ENCODE measurements at places on chromosomes 6 and 20. TPM values are rescaled to one million over a fixed set of nuclear protein-coding genes. Genes with fewer than 3 reads are reported as not detected.

BTNL2 gene
- total RNA-seq: not detected

TULP1 gene
- total RNA-seq: not detected

BHLHE23 gene
- not detected for total RNA-seq

CTAGE9 gene
- total RNA-seq: not detected

HCK gene
- 6.3 TPM for total RNA-seq

LY6G5C gene
- 2.0 TPM for total RNA-seq

TRIM10 gene
- total RNA-seq: not detected

SLC22A2 gene
- total RNA-seq: not detected

XKR7 gene
- total RNA-seq: not detected

WFDC9 gene
- not detected for total RNA-seq

HLA-DPA1 gene
- 43.1 TPM for total RNA-seq

PCK1 gene
- total RNA-seq: not detected

LTB gene
- total RNA-seq: 17.7 TPM

- DNase-seq: no peak
These were observed 43.5 kb upstream of the PCMTD2 start for GRCh38 chr20:64211874-64212658.

GRCh38 chr6:169115632-169116031 is 138.0 kb downstream of the THBS2 start:
- DNase-seq: no peak

GRCh38 chr6:64335195-64335594 is 699.6 kb downstream of the PHF3 start:
- DNase-seq: no peak

GRCh38 chr6:87702589-87702945 is 534 bp upstream of the AKIRIN2 start:
- no peak for DNase-seq

DNA sequence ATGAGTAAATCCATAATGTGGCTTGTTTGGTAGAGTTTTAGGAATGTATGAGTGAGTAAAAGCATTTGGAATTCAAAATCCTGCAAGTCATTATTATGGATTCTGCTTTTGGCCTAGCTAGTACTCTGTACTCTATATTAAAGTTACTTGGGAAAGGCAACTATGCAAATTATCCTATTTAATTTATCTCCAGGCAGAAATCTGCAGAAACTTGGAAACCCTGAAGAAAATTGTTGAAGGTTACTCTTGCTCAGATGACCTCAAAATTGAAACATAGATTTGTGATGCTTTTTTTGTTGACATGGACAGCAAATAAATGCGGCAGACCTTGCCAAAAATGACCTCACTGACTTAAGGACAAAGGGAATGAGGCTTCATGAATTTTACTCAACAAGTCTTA is 477.1 kb upstream of the EYS start:
- DNase-seq: no peak

DNA sequence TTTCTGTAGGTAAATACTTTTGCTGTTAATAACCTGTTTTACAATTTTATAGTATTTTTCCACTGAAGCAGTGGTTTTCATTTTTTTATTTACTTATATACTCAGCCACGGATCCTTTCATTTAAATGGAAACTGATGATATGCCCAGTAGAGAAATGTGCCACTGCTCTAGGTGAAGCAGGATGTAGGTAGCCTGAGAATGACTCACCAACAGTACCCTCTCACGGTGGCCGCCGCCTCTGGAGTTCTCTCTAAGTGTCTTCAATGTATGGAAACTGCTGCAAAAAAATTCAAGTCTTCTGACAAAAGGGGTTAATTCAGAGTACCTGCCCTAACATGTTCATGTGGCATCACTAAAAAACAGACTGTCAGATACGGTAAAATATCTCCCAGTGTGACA is 6.4 kb downstream of the EYA4 start:
- no peak for DNase-seq

GRCh38 chr20:10662151-10662550 is 11.6 kb downstream of the JAG1 start:
- no peak for DNase-seq

DNA sequence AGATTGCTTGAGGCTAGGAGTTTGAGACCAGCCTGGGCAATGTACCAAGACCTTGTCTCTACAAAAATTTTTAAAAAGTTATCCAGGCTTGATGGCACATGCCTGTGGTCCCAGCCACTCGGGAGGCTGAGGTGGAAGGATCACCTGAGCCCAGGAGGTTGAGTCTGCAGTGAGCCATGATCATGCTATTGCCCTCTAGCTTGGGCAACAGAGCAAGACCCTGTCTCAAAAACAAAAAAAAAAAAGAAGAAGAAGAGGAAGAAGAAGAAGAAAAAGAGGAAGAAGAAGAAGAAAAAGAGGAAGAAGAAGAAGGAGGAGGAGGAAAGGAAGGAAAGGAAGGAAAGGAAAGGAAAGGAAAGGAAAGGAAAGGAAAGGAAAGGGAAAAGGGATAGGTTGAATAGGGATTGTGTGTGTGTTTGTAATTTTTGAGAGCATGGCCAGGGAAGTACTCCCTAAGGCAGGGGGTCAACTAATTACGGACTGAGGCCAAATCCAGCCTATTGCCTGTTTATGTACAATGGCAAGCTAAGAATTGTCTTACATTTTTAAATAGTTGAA is 43.0 kb upstream of the ZNF217 start:
- no peak for DNase-seq

DNA sequence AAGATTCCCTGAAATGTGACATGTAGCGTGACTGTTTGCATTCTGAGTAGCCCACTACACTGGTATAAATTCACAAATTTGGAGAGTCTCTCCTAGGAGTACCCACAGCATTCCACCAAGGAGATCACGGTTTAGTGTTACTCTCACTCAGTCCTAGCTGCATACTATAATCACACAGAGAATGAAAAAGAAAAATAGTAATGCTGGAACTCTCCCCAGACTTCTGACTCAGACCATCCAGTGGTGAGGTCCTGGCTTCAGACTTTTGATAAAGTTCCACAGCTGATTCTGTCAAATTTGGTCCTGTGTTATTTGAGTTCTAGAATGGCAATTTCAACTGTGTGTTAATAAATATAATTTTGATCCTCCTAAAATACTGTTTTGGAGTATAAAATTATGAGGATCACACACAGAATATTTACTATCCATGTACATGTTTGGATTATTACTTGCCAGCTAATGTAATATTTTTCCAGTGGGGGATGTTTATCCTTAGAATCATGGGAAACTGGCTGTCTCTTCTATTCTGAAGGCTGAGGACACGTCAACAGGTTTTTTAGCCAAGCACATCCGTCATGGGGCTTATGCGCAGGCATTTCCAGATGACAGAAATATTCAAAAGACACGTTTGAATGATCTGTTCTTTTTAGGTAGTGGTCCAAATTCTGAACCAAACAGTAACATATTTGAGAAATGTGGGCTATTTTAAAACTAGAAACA is 5.1 kb upstream of the KIAA0408 start:
- no peak for DNase-seq

DNA sequence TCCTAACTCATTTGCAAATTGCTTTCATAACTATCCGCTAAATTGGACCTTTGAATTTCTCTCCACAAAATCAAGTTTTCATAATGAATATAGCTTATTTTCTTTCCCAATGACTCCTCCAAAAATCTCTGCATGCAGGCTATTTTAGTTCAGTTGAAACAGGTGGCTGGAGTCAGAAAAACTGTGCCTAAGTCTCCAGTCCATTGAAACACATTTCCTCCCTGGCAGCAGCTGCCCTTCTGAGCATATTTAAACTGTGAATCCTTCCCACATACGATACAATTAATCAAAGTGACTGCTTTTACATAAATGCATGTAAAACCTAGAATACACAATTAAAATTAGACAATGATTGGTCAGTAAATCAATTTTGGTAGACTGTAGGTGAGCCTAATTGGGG is 344.6 kb upstream of the MARCKS start:
- no peak for DNase-seq

- DNase-seq: no peak
These were observed 97.7 kb downstream of the BTBD9 start for GRCh38 chr6:38542031-38542430.

- no peak for DNase-seq
These were observed 68.6 kb upstream of the FBXL4 start for GRCh38 chr6:99016355-99016754.

GRCh38 chr6:106033806-106034205 is 52.3 kb upstream of the PRDM1 start:
- DNase-seq: no peak

DNA sequence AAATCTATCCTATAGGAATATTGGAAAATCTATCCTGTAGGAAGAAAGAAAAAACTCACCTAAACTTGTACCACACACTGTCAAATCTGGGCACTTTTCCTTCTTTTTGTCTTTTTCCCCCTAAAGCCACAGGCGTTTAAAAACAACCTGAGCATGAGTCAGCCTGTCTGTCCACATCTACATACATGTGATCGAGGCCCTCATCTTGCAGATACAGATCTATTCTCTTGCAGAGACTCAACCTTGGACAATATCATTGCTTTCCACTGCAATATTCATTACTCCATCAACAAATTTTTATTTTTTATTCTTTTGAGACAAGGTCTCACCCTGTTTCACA is 95.9 kb upstream of the IYD start:
- DNase-seq: no peak

GRCh38 chr6:149170564-149171452 is 146.7 kb upstream of the TAB2 start:
- no peak for DNase-seq

DNA sequence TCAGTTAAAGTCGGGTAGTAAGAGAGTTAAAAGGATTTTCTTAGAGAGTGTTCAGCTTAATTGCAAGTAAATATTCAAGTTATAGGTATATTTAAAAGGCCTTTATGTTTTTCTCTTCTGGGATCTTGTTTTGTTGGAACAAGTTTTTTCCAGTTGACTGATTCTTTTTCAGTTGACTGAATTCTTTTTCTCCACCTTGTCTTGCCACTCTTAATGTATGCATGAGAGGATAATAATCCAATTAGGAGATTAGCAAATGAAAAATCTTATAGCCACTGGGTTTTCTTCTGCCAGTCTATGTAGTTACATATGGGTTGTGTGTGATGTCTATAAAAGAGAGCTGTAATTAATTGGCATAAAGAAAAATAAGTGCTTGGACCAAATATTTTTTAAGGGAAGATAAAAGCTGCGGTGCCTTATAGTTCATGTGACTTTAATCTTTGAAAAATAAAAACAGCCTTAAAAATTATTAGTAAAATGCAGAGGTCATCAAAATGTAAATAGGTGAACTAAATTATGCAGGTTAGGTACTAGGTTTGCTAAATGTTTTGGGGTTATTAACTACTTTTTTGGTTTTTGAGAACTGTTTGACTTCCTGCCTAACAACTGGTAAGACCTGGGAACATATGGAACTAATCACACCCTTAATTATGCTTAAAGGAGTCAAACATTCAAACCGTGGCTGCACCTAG is 367.2 kb downstream of the HTR1B start:
- DNase-seq: no peak

- no peak for DNase-seq
These were observed 111.3 kb downstream of the TNFAIP3 start for GRCh38 chr6:137978252-137978896.

- no peak for DNase-seq
These were observed 56.3 kb upstream of the TULP1 start for GRCh38 chr6:35569011-35569461.

DNA sequence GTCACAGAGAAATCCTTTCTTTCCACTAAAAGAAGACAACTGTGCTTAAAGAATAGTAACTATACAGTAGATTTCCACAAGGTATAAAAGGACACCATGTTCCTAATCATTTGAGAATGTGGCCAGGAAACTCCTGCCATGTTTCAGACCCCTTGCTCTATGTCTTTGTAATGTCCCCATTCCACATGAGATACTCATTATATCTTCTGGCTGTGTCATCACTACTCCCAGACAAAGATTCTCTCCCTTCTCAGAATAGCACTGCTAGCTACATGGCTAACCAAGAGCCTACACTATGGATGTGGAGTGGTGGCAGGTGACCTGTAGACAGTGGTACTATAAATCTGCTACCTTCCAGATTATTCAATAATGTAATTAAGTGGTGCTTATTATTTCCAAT is 218.1 kb upstream of the MCHR2 start:
- no peak for DNase-seq

DNA sequence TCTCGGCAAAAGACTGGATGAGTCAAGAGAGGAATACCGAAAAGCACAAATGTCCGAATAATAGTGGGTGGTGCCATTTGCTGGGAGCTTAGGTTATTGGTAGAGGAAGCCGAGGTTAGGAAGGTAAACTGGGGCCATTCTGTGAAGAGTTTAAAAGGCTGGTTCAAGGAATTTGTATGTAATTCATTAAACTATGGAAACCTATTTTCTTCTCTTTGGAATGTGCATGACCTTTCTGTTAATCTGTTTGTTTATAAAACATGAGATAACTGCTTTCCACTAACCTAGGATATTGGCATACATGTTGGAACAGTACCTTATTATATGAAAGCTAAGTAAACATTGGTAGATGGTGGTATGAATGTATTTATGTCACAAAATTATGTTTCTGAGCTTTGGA is 71.8 kb downstream of the LCA5 start:
- no peak for DNase-seq

DNA sequence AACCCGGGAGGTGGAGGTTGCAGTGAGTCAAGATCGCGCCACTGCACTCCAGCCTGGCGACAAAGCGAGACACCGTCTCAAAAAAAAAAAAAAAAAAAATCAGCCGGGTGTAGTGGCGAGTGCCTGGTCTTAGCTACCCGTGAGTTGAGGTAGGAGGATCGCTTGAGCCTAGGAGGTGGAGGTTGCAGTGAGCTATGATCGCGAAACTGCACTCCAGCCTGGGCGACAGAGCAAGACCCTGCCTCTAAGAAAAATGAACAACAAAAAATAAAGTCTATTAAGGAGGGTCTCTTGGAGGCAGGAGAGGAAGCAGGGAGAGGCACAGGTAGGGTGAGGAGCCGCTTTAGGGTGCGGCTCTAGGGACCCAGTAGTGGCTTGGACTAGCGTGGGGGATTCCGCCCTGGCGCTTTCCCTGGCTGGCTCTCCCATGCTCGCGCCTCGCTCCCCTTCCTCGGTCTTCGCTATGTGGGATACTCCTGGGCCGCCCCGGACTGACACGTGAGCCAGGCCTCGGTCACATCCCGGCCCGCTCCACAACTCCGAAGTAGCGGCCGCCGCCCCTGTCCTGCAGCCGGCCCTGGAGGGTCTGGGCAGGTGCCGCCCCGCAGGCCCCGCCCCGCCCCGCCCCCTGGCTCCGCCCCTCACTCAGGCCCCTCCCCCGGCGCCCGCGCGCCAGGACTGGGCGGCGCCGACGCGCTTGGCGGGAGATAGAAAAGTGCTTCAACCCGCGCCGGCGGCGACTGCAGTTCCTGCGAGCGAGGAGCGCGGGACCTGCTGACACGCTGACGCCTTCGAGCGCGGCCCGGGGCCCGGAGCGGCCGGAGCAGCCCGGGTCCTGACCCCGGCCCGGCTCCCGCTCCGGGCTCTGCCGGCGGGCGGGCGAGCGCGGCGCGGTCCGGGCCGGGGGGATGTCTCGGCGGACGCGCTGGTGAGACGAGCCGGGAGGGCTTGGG is at the start of gene MYBL2:
TSS of gene MYBL2 (plus strand) at position 739 of the 953 bp plus-strand sequence. CDS start at position 909, 170 bp downstream.
- DNase-seq: peak; percentile 85

All from natural killer cell (primary cell).